Activated T-cell treated with anti-CD3 and anti-CD28 coated beads for 24 hours (primary cell): ENCODE measurements at places on chromosomes 3 and 15.

- no peak for DNase-seq
Measured at GRCh38 chr3:83248454-83248853, 1487.0 kb upstream of the GBE1 start.

DNA sequence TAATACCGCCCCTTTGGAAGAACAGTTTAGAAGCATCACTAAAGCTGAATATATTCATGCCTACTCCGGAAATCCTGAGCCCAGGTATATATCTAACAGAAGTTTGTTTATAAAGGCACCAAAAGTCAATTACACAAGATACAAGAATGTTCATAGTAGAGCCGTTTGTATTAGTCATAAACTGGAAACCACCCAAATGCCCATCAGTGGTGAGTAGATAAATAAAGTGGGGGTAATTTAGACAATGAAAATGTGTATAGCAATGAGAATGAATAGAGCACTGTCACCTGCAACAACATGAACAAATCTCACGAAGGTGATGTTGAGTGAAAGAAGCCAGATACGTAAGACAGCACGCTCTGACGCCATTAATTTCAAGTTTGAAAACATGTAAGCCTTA lies 68.3 kb upstream of the GLCE start:
- DNase-seq, result no peak

DNA sequence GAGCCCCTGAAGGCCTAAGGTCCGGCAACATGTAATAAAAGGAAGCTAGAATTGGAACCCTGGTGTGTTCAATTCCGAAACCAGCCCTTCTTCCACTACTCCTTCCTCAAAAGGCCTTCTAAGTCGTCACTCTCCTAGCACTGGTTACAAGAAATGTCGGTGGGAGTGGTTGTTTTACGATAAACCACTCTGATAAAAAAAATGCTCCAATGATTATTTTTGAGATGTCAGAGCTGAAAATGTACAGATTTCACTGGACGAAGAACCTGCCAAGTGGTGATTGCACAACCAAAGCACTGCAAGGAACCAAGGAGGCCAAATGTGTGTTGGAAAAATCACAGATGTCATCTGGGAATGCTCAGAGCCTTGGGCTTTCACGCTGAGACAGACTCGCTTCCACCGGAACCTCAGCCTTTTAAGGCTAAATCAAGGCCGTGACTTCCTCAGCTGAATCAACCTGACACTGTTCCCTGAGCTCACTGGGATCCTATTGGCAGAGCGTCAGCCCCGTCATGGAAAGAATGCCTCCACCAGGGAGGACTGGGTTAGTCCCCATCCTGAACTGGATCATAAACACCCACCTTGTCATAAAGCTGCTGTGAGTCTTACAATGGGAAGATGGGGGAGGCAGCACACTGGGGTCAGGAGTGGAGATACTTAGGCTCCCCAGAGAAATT lies 108.1 kb upstream of the THBS1 start:
- DNase-seq, result no peak

- no peak for DNase-seq
Measured at GRCh38 chr3:13548696-13549622, at the start of gene FBLN2. FBLN2 (plus strand) TSS chr3:13549125; CDS start chr3:13570356, 21,231 bp downstream.

DNA sequence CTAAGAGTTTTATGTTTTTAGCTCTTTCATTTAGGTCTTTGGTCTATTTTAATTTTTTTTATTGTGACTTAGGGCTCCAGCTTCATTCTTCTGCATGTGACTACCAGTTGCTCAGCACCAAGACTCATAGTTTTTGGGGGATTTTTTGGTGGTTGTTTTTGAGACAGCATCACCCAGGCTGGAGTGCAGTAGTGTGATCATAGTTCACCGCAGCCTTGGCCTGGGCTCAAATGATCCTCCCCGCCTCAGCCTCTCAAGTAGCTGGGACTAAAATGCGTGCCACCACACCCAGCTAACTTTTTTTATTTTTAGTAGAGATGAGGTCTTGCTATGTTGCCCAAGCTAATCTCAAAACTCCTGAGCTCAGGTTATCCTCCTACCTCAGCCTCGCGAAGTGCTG lies 19.4 kb downstream of the CDV3 start:
- DNase-seq, result no peak

GRCh38 chr3:25592510-25592968 lies 72.2 kb downstream of the TOP2B start:
- no peak for DNase-seq

- DNase-seq, result no peak
Measured at GRCh38 chr3:98761643-98762229, 1.4 kb upstream of the ST3GAL6 start.

GRCh38 chr3:71430941-71431552 lies 152.5 kb downstream of the FOXP1 start:
- DNase-seq, result no peak

GRCh38 chr15:80920271-80920699 lies 69.3 kb downstream of the MESD start:
- DNase-seq, result no peak

DNA sequence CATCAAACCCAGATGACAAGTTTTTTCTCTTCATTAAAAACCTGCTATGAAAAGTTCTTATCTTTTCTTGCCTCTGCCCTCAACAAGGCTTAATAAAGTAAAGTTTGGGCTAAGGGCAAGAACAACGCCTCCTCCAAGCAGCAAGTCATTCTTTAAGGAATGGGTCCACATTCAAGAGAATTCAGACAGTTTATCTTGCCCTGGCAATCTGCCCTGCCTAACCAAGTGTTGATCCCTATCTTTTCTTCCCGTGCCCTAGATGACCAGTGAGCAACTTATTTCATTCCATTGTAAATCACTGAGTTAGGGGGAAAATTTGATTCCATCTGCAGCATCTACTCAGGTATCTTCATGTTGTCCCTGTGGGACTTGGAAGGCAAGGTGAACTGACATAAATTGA lies 370.3 kb upstream of the DPPA4 start:
- DNase-seq, result no peak

GRCh38 chr3:25581335-25581734 lies 83.4 kb downstream of the TOP2B start:
- DNase-seq, result no peak

GRCh38 chr3:132606085-132606484 lies 9.0 kb downstream of the ACKR4 start:
- DNase-seq, result no peak

GRCh38 chr3:101038880-101039279 lies 45.7 kb upstream of the ABI3BP start:
- no peak for DNase-seq

GRCh38 chr3:37645517-37646380 lies 215.9 kb upstream of the CTDSPL start:
- DNase-seq, result no peak

GRCh38 chr15:81043281-81043934 lies 42.7 kb downstream of the TLNRD1 start:
- DNase-seq, result no peak

DNA sequence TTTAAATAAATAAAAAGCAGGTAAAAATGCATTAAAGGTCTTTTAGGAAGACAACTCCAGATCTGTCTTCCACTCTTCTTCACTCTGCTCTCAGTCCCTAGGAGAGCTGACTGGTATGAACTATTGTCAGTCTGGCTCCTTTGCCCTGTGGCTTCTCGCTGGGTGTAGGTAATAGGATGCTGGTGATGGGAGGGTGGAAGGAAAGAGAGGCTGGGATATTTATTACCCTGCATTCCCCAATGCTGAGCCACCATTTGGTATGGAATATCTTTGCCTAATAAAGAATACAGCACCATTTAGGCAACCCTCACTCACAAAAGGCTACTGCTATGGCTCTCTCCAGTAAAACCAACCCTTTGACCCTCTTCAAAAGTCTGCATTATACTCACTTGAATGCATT lies 326.9 kb downstream of the CNTN3 start:
- no peak for DNase-seq

GRCh38 chr3:149252272-149252671 lies 30.6 kb upstream of the CP start:
- DNase-seq, result no peak

- no peak for DNase-seq
Measured at GRCh38 chr3:69531576-69532546, 146.0 kb upstream of the FRMD4B start.

DNA sequence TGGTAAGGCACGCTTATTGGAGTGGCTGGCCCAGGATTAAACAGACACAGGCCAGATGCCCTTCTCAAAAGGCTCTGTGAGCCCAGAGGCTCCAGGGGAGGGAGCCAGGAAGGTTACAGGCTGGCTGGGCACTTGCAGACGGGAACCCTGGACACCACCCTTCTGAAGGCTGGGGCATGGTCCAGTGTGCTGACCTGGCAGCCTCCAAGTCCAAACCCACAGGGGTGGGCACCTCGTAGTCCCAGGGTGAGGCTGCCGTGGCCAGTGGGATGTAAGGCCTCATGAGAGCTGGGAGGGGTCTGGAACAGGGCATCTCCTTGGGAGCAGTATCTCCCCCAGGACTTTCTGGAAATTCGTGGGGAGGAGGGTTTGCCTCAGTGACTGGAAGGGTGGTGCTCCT lies 19.6 kb downstream of the EFCC1 start:
- DNase-seq, result no peak

DNA sequence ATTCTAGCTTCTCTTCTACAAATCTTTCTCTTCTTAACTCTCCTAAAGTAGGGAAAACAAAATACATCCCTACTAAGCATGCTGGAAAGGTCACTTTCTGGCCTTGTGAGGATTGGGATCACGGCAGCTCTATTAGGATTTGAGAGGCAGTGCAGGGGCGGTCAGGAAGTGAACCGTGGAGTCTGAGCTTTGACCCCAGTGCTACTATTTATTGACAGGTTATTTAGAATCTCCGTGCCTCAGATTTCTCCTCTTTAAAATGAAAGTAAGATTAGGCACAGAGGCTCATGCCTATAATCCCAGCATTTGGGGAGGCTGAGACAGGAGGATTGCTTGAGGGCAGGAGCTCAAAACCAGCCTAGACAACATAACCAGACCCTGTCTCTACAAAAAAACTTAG lies 42.0 kb upstream of the CHRM5 start:
- DNase-seq, result no peak

DNA sequence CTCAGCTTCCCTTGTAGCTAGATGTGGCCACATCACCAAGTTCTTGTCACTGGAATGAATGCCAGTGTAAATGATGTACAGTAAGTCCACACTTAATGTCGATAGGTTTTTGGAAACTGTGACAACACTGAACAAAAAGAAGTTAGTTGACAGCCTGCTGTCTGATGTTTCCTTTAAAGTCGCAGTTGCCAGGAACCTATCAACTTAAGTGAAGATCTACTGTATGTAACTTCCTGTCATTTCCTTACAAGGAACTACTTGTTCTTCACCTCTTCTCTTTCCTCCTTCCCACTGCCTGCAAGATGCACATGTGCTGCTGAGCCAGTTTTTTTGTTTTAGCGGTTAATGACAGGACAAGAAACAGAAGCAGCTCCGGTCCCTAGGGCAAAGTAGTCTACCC lies 44.6 kb downstream of the HDGFL3 start:
- no peak for DNase-seq

- peak; percentile 49 for DNase-seq
Measured at GRCh38 chr15:80776420-80777045, 2.6 kb upstream of the CEMIP start.

- DNase-seq, result no peak
Measured at GRCh38 chr3:197546307-197547085, 9.3 kb downstream of the BDH1 start.

GRCh38 chr3:127363171-127363570 lies 75.3 kb upstream of the PRR20G start:
- DNase-seq, result no peak

GRCh38 chr3:171129827-171130226 lies 103.3 kb upstream of the SLC2A2 start:
- no peak for DNase-seq

GRCh38 chr15:36595611-36596010 lies 16.2 kb downstream of the CDIN1 start:
- no peak for DNase-seq

GRCh38 chr3:48997714-48998637 lies 7.9 kb downstream of the P4HTM start:
- no peak for DNase-seq

- DNase-seq, result no peak
Measured at GRCh38 chr15:74422652-74423430, 10.9 kb downstream of the SEMA7A start.

DNA sequence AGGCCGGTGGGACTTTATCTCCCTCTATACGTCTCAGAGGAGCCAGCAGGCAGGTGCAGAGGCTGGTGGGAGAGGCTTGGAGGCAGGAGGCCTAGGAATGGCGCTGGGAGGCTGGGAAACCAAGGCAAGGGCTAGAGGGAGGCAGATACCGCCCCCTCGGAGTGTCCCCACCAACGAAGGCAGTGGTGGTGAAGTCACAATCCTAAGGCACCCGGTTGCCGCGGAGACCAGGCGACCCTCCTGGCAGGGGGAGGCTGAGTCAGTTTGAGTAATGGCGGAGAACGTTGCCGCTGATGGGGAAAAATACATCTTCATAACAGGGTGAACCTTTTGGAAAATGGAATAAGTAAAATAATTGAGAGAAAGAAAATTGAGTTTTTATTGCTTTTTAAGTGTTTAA lies 29.9 kb upstream of the CACNA2D2 start:
- DNase-seq, result no peak

GRCh38 chr3:33991673-33992072 lies 193.2 kb downstream of the PDCD6IP start:
- DNase-seq, result no peak

- DNase-seq, result no peak
Measured at GRCh38 chr3:20141316-20141715, 44.7 kb downstream of the SGO1 start.

DNA sequence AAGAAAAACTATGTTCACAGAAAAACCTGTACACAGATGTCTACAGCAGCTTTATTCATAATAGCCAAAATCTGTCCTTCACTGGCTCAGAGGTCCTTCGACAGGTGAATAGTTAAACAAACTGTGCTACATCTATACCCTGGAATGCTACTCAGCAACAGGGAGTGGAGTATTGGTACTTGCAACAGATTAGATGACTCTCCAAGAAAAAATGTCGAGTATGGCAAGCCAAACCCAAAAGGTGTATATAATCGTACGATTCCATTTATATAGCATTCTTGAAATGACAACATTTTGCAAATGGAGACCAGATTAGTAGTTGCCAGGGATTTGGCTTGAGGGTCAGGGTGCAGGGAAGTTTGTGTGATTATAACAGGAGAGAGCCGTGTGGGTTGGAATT lies 22.4 kb upstream of the RGMA start:
- no peak for DNase-seq

DNA sequence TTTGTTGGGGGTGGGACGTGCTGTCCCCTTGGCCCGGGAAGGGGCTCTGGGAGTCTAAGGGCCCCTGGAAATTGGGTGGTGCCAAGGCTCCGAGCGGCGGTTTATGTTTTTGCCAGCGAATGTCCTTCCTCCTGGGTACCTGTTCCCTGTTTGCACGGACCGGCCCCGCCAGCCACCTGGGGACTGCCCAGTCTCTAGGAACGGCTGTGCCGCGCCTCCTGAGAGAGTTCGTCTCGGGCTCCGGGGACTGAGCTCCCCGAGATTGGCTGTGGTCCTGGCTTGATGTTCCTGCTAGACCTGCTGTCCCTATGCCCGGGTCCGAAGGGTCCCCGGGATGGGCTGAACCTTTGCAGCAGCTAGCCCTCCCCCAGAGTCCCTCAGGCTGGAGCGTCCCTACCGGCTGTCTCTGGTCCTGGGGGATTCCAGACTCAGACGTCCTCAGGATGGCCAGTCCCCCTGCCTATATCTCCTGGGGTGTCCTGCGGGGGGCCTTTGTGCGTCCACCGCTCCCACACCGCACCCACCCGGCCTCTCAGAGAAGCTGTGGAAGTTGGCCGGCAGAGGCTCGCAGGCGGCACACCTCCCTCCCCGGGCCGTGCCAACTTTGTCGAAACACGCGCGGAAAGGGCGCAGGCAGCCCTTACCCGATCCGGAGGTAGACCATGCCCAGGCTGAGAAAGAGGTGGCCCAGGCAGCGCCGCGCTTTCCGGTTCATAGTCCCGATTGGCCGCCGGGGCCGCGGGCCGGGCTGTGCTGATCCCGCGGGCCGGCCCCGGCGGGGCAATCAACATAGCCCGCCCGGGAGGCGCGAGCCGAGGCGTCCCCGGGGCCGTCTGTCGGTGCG lies 547 bp downstream of the WNT7A start:
- DNase-seq, result no peak
